Activated CD4-positive, alpha-beta T cell treated with anti-CD3 and anti-CD28 coated beads for 1 hour (primary cell): ENCODE measurements at places on chromosomes 4 and X.

DNA sequence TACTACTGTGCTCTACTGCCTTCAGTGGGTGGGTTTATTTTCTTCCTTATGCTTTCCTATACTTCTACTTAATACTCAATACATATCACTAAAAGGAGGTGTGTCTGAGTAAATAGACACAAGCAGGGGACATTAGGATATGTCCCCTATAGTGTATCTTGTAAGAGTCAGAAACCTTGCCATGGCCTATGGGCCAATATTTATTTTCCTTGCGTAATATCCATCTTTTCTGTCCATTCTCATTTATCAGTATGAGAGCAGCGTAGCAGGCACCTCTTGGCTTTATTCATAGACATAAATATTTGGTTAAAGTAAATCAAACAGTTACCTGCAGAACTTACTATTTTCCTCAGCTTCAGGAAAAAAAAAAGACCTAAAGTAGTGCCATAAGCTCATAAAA is 46.6 kb upstream of the PHF8 start:
- no peak for DNase-seq

DNA sequence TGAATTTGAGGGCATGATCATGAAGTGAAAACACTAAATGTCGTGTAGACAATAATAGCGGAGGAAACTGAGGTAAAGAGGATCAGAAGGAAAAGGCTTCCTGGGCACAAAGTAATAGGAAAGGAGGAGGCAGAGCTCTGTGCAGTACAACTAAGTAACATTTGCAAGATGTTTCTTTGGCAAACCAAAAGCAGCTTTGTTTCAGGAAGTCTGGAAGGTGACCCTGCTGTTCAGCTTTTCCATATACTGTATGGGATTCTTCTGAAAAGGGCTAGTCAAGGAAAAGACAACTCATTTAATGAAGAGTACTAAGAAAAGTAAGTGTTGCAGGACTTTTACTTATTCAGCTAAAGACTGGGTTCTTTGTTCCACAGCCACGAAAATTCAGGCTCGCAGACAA is 463.1 kb downstream of the PCDH7 start:
- no peak for DNase-seq

GRCh38 chr4:176675810-176676209 is 116.9 kb downstream of the VEGFC start:
- DNase-seq, result no peak

- DNase-seq, result no peak
Measured at GRCh38 chr4:171812333-171812664, 905 bp upstream of the GALNTL6 start.

DNA sequence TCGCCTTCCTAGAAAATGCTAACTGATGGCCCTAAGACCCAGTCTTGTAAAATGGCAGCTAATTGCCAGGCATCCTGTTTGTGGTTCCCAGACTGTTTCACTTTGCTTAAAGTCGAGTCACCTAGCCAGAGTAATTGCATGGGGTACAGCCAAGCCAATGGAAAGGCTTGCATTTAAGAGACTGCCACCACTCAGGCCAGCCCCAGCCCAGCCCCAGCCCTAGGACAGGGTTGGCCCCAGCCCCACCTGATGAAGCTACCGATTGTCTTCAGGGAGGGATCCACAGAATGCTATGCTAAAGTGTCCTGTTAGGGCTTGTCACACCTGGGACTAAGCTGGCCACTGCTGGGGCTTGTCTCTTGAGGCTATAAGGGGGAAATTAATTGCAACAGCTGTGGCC is 194.6 kb upstream of the KLF3 start:
- no peak for DNase-seq

DNA sequence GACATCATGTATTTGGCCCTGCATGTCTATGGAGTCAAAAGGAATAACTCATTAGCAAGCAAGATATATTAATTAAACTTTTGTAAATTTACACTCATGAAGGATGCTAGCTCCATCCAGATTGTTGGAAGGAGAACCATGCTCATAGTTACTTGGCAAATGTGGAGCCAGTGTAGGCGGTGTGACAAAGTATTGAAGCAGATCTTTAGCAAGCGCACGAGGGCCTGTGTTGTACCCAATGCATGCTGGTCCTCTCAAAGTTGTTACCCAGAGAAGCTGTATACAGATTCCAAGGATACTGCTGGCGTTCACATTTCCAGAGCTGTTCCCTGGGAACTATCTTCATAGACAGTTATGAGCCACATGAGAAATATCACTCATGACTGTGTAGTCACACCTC is 196.4 kb upstream of the MBNL3 start:
- no peak for DNase-seq

DNA sequence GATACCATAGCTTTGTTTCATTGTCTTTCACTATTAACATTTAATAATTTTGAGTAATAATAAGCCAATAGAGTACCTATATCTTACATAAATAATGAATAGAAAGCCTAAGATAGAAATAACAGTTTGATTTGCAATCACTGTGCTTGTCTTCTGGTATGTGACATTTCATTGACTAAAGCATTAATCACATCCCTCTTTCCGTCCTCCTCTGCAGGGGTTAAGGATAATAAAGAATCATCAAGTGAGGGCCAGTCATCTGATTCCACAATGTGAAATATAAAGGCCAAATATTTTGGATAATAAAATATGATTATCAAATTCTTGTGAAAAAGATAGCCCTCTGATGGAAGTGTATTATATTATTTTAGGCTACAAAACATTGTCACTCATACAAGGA is 2073.4 kb downstream of the ARAP2 start:
- DNase-seq, result no peak

DNA sequence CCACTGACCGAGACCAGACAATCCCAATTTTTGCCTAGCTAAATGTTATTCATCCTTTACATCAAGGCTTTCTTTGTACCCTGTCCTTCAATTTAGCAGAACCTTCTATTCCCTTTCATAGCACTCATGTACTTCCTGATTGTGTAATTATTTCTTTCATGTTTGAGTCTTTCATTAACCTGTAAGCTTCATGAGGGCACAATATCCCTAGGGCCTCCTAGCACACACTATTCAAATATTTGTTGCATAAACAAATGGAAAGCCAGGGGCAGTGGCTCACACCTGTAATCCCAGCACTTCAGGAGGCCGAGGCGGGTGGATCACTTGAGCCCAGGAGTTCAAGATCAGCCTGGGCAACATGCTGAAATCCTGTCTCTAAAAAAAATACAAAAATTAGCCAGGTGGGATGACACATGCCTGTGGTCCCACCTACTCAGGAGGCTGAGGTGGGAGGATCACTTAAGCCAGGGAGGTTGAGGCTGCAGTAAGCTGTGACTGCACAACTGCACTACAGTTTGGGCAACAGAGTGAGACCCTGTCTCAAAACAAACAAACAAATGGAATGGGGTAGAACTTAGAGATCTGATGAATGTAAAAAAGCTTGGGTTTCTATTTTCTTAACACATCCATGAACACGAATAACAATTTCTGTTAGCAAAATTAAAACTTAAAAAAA is 59.0 kb downstream of the SAT1 start:
- DNase-seq, result no peak
